ENCODE measurements at places on chromosomes 3 and 15.
A peak's percentile ranks its signal among the peaks of the same experiment; 100 is the strongest.

- DNase-seq = no peak
Observed at GRCh38 chr3:66449411-66449974, 51.3 kb downstream of the LRIG1 start.

GRCh38 chr3:56758539-56758981 lies 43.2 kb downstream of the ARHGEF3 start:
- peak; percentile 43 for DNase-seq

DNA sequence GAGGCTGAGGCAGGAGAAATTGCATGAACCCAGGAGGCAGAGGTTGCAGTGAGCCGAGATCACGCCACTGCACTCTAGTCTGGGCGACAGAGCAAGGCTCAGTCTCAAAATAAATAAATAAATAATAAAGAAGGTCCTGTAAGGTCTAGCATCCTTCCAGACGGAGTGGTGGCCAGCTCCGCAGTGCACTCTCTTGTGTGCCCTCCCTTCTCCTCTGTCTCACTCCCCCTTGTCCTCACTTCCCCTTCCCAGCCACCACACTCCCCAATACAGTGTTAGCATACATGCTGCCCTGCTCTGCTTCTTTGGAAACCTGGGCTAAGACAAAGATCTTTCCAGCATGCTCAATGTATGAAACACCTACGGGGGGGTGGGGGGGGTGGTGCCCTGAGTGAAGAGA lies 3.4 kb upstream of the CLN6 start:
- DNase-seq = no peak

DNA sequence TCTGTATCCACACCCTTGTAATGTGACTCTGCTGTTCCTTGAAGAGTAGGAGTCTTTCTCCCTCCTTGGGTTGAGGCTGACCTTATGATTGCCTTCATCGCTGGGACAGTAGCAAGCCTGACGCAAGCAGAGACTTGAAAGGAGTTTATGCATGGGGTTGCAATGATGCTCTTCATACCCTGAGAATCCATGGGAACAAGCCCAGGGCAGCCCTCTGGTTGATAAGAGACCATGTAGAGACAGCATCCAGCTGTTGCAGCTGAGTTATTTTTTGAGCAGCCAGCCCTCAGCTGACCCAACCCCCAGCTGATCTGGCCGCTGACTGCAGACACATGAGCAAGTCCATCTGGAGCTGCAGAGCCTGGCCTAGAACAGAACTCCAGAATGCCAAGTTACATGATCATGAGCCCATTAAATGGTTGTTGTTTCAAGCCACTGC lies 60.6 kb upstream of the ARNT2 start:
- DNase-seq = no peak

GRCh38 chr15:35756623-35757022 lies 210.7 kb upstream of the DPH6 start:
- DNase-seq = no peak

- DNase-seq = no peak
Observed at GRCh38 chr15:69744391-69745162, 292.0 kb downstream of the RPLP1 start.

DNA sequence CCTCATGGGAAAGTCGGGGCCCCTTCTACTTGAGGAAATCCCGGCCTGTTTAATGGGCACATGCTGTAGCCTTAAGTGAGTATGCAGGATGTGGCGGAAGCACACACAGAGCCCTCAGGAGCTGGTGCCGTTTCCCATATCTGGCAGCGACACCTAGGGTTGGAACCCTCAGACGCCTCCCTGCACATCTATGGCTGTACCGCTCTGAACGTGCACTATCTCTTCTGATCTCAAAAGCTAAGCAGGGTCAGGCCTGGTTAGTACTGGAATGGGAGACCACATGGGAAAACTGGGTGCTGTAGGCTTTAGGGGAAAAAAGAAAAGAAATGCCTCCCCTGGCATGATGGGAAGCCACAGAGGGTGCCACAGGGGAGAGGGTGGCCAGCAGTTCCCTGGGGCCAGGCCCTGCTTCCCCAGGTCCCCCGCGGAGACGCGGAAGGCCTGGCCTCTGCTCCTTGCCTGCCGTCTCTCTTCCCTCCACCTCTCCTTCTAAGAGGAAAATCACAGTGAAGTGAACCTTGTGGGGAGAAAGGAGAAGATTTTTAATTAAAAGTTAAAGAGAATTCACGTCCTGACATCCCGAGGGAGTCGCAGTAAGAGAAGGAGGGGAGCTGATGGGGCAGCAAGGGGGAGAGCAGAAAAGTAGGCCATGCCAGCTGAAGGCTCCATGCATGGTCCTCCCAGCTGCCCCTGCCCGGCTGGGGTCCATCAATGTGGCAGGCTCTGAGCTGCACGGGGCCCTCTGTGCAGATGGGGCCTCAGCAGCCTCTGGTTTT lies 60.5 kb upstream of the TMEM115 start:
- no peak for DNase-seq

- no peak for DNase-seq
Observed at GRCh38 chr3:161852744-161853143, 356.1 kb downstream of the OTOL1 start.

GRCh38 chr15:63553388-63553791 lies 43.8 kb upstream of the FBXL22 start:
- DNase-seq = no peak

GRCh38 chr3:189269365-189269764 lies 97.6 kb downstream of the TPRG1 start:
- no peak for DNase-seq

GRCh38 chr3:94137377-94137776 lies 74.5 kb downstream of the NSUN3 start:
- DNase-seq = no peak

DNA sequence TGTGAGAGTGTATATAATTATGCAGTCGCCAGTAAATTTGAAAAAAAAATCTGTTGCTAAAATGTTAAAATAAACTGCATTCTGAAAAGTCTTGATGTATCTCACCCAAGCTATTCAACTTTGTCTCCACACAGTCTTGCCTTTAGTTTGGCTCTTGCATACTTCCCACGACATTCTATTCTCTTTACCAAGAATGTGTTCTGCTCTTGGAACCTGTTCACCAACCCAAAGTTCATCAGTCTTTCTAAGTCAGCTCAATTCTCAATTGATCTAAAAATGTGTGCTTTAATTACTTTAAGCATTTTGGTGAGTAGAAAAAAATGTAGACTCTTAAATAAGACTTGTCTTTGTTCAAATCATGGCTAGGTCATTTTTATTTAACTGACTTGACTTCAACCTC lies 657.7 kb upstream of the TBL1XR1 start:
- no peak for DNase-seq

- DNase-seq = no peak
Observed at GRCh38 chr3:110296885-110297284, 774.7 kb upstream of the NECTIN3 start.

DNA sequence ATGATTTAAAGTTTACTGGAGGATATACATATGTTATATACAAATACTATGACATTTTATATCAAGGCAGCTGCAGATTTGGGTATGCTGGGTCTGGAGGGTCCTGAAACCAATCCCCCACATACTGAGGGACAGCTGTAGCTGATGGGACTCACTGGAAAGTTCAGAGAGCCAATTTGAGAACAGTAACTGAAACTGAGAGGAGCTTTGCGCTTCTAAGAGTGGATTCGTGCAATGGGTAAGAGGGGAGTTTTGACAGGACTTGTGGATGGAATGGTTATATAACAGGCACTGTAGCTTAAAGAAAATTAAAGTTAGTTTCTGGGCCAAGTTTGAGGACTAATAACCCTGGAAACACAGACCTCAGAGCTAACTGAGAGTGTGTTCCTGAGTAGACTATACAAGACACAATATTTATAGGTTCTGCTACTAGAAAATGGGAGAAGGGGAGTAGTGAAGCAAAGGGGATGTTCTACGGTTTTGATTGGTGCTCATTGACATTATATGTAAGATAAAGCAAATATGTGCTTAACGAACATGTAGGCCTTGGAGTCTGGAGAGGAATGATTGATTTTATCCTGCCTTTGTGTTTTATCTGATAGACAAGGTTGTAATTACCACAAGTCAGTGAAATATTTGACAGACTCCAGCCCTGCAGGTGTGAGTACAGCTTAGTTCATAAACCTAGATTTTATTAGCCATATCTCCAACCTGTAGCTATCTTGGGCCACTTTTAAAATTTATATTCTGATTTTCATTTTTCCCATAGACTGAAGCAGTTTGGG lies 4.8 kb upstream of the ZMAT3 start:
- DNase-seq = no peak

DNA sequence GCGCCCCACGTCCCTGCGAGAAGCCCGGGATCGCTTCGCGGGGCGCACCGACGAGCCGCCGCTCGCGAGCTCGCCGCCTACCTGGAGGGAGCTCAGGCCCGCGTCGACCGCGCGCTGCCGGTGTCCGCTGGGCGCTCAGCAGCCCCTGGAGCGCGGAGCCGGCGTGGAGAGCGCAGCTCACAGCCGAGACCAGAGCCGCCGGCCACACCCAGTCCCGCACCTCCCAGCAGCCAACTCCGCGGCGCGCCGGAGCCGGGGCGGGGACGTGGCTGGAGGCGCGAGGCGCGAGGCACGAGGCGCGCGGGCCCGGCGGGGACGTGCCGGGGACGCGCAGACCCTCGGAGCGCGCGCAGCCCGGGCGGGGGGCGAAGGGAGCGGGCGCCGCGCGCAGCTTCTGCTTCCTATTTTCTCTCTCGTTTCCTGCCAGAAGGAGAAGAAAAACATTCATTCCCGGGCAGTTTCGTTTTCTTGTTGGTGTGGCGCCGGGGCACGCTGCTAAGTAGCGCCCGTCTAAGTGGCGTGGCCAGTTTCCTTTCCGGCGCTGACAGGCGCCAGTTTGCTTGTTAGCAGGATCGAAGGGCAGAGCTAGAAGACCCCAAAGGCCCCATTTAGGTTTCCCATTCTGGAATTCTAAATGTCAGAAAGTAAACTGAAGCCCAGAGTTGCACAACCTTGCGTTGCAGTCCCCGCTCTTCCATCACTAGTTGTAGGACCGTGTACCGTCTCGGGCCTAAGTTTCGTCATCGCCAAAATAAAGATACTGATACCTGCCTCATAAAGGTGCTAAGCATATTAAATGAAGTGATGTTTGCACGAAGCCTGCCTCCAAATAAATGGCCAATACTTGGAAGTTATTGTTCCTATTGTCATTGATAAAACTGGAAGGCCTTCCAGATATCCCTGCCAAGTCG lies at the start of gene GNB4:
Gene GNB4 (minus strand): TSS at position 206 of the 911 bp plus-strand sequence. CDS start 25,270 bp downstream, outside the sequence.
- peak; percentile 50 for DNase-seq

DNA sequence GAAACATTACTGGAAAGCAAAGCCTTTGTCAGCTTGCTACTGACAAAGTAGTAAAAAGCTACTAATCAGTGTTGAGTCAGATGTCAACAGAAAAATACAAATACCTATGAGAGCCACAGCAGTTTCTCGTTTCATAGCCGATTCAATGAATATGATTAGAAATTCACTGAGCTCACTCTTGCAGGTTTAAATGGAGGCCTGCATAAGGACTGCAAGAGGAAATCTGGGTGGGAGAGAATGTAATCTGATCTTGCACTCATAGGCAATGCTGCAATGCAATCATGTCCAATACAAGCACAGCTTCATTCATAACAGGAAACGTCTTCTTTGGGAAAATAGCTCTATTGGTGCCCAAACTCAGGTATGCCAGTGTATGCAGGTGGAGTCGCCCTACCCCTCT lies 608.8 kb downstream of the ROBO2 start:
- DNase-seq = no peak

GRCh38 chr3:173939331-173939730 lies 541.8 kb downstream of the NLGN1 start:
- no peak for DNase-seq

DNA sequence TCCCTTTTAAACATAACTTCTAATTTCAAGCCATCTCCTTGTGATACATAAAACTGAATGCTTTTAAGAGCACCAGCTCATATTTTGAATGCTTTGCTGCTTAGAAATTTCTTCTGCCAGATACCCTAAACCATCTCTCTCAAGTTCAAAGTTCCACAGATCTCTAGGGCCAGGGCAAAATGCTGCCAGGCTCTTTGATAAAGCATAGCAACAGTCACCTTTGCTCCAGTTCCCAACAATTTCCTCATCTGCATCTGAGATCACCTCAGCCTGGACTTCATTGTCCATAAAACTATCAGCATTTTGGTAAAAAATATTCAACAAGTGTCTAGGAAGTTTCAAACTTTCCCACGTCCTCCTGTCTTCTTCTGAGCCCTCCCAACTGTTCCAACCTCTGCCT lies 17.5 kb downstream of the OSTN start:
- no peak for DNase-seq

DNA sequence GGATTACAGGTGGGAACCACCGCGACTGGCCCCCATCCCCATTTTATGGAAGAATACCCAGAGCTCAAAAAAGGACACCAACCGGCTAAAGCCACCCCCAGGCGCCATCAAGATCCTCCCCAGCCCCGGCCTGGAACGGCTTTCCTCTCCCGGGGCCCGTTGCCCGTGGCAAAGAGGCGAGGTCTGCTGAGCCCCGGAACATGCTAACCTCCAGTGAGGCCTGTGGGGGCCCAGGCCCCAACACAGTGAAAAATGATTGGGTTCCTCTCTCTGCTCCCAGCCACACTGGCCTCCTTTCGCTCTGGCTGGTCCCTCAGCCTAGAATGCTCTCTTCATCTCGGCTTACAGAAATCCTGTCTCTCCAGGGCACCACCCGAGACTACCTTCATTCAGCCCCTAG lies 46.5 kb upstream of the SMAD6 start:
- DNase-seq = no peak

DNA sequence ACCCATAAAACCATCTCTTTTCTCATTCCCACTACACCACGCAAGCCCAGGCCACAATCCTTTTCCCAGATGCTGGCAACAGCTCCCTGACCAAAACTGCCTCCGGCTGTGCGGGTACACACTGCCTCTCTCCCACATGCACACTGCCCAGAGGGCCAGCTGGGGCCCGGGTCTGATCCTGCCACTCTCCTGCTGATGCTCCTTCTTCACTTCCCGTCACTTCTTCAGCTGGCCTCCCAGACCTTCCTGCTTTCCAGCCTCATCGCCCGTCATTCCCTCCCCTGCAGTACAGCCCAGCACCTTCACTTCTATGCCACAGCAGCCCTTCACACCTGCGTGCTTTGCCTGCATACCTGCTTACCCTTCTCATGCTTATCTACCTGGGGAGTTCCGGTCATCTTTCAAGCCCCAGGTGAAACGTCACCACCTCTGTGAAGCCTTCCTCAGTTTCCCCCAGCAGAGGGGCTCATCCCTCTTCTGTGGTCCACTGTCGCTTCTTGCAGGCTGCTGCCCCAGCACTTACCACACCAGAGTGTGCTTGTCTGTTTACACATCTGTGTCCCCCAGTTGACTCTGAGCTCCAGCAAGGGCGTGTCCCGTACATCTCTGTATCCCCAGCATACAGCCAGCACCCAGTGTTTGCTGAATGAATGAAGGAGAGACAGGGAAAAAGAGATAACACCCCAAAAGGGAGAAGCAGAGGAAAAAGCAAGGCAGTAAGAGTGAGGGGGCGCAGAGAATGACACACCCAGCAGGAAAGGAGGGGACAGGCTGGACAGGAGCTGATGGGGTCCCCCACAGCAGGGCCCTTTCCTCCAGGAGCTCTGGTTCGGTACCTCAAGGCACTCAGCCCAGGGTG lies 22.2 kb downstream of the GRAMD2A start:
- DNase-seq = no peak

Measured in GM18507 (cell line).